ENCODE measurements at places on chromosomes 2 and 18.
A peak's percentile ranks its signal among the peaks of the same experiment; 100 is the strongest.

DNA sequence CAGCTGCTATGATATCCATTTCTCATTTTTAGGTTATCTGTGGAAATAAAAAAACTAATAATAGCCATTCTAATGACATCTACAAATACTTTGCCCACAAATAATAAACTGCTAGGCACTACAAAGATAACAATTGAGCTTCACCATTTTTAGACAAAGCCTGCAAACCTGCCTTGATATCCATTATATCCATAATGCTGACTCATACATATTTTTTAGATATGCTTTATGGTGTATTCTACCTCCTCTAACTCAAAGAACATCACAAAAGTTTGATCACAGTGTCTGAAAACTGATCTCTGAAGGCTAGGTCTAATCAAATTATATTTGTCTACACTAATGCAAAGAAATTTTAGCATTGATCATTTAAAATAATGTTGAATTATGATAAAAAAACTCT, 138.4 kb downstream of the HNMT start:
- no peak for DNase-seq

DNA sequence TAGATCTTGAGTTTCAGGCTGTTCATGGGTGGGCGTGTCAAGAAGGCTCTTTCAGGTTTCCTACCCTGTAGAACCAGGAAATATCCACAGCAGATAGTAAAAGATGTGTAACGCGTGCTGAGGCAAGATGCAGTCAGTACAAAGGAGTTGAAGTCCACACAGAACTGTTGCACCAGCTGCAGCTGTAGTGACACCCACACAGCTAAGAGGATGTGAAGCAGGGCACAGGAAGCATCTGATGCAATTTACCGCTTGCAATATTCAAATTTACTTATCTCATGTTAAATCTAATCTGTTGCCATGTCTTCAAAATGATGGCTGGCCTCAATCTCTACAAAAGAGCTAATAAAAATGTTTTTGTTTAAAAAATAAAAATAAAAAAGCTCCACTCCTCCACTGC, 132.8 kb downstream of the ARHGAP15 start:
- no peak for DNase-seq

GRCh38 chr18:57422313-57422872, 12.8 kb upstream of the ONECUT2 start:
- no peak for DNase-seq

DNA sequence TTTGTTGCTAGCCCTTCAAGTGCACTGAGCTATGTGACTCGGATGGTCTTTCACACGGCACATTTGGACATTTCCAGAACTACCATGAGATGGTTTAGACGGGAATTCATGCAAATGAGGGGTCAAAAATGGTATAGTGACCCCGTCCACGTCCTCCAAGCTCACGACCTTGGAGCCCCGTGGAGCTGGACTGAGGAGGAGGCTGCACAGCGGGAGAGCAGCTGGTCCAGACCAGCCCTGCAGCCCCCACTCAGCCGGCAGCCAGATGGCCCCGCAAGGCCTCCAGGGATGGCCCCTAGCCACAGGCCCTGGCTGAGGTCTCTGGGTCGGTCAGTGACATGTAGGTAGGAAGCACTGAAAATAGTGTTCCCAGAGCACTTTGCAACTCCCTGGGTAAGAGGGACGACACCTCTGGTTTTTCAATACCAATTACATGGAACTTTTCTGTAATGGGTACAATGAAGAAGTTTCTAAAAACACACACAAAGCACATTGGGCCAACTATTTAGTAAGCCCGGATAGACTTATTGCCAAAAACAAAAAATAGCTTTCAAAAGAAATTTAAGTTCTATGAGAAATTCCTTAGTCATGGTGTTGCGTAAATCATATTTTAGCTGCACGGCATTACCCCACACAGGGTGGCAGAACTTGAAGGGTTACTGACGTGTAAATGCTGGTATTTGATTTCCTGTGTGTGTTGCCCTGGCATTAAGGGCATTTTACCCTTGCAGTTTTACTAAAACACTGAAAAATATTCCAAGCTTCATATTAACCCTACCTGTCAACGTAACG, 88.8 kb downstream of the EPAS1 start:
- peak; percentile 92 for DNase-seq

GRCh38 chr2:136344339-136344738, 226.4 kb upstream of the CXCR4 start:
- DNase-seq = no peak

- DNase-seq = no peak
Observed at GRCh38 chr2:188238386-188238785, 53.3 kb upstream of the GULP1 start.

GRCh38 chr2:203682688-203683130, 23.7 kb upstream of the CD28 start:
- peak; percentile 93 for DNase-seq

GRCh38 chr2:1854729-1855547, 110.6 kb upstream of the PXDN start:
- no peak for DNase-seq

DNA sequence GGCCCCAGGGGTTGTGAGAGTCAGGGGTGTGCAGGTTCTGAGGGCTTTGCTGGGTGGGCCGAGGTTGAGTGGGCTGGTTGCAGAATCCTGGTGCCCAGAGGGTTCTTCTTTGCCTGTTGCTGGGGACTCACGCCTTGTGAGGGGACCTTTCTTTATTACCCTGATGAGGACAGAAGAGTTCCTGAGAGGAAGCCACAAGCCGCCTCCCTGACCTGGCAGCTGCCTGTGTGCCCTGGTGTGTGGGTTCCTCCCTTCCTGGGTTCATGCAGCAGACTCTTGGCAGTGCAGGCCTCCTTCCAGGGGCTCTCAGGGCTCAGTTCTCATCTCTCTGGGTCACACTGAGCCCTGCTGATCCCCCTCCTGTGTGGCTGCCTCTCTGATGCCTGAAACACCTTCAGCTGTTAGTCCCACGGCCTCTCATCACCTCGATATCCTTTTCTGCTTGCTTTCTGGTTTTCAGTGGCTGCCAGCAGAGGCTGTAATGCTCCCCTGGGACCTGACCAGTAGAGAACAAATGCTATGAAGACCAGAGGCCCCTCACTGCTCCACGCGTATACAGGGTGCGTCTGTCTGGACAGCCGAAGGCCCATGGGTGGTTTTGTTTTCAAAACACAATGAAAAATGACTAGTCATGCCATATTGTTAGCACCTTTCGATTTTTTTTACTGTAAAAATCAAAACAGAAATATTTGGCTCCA, 191.3 kb downstream of the AGAP1 start:
- no peak for DNase-seq

DNA sequence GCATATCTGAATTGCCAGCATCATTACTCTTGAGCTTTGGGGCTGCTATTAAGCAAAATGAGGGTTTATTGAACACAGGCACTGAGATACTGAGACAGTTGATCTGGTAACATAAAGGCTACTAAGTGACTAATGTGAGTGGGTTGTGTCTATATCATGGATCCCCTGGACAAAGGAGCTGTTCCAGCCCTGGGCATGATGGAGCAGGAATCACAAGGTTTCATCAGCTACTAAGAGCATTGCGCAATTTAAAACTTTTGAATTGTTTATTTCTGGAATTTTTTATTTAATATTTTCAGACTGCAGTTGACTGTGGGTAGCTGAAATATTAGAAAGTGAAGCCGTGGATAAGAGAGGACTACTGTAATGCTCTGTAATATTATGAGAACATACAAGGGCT, 73.5 kb downstream of the MGAT5 start:
- peak; percentile 83 for DNase-seq

GRCh38 chr2:107218208-107218607, 332.2 kb upstream of the ST6GAL2 start:
- no peak for DNase-seq

GRCh38 chr2:212984129-212984528, 167.3 kb downstream of the IKZF2 start:
- no peak for DNase-seq

GRCh38 chr18:56166914-56167313, 471.5 kb downstream of the TXNL1 start:
- DNase-seq = no peak

DNA sequence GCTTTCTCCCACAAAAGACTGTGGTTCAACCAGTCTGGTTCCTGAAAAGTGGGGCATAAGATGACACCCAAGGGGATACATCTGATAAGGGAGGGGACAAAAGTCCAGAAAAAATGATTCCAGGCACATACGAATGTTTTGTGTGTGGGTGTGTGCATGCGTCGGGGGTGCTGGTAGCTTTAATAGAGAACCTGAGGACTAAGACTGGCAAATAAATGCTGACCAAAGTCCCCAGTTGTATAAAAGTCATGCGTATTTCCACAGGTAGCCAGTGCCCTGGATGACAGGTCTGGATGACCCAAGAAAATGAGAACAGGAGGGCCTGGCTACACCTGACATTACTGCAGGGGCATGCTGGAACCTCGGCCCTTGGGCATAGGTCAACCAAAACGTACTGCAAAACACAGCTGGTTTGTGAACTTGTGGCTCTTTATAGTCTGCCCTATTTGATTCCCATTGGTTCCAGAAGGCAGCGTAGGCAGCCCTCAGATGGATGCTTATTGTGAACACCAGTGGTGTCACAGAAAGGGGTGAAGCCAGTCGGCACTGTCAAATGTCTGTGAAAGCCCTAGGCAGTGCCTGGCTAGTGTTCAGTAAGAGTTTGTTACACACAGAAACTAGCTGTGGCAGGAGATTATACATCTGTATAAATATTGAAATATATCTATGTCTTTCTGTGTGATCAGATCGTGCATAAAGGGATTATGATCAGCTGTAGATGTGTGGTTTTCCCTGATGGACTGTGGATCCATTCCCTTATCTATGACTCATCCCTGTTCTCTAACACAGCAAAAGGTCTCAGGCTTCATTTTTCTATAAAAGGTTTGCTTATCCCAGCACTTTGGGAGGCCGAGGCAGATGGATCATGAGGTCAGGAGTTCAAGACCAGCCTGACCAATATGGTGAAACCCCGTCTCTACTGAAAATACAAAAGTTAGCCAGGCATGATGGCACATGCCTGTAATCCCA, 58.3 kb downstream of the INSIG2 start:
- DNase-seq = no peak

DNA sequence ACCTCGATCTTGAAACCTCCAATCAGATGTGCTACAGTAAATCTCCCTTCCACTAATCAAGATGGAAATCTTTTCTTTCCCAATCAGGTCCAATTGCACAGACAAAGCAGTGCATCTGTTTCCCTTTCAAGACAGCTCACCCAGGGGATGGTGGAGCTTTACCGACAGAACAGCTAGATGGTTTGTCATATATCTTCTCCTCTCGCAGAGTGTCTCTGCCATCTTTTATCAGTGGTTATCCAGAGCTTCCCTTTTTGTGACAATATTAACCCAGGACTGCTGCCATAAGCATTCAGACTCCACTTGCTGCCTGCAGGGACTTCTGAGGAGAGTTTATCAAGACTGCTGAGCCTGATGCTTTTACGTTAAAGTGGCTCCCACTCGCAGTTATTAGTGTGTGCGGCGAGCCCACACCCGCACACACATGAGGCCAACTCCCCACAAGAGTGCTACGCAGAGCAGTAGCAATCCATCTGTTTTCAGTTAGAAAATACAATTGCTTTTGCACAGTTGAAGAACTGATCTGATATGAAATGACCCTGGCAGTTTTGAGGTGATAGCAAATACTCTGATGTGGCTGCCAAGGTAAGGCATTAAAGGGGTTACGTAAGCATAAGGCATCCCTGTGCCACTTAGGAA, 398.9 kb downstream of the NCKAP5 start:
- DNase-seq = no peak

GRCh38 chr18:11983592-11983991, 2.3 kb downstream of the IMPA2 start:
- no peak for DNase-seq

DNA sequence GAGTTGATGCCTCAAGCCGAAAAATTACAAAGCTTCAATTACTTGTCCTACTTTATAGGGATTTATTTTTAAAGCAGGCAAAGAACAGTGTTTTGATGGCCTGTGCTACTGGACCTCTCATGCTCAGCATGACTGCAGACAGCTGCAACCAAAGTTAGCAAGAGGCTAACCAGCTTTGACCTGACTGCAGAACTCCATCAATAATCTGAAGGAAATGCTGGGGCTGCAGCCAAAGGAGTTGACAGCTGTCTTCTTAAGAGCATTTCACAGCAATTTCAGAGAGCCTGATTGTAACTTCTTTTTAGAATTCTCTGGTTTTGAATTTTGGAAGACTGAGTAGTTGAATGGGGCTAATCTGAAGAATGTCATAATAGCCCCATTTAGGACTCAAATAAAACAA, 46.5 kb upstream of the SESTD1 start:
- no peak for DNase-seq

DNA sequence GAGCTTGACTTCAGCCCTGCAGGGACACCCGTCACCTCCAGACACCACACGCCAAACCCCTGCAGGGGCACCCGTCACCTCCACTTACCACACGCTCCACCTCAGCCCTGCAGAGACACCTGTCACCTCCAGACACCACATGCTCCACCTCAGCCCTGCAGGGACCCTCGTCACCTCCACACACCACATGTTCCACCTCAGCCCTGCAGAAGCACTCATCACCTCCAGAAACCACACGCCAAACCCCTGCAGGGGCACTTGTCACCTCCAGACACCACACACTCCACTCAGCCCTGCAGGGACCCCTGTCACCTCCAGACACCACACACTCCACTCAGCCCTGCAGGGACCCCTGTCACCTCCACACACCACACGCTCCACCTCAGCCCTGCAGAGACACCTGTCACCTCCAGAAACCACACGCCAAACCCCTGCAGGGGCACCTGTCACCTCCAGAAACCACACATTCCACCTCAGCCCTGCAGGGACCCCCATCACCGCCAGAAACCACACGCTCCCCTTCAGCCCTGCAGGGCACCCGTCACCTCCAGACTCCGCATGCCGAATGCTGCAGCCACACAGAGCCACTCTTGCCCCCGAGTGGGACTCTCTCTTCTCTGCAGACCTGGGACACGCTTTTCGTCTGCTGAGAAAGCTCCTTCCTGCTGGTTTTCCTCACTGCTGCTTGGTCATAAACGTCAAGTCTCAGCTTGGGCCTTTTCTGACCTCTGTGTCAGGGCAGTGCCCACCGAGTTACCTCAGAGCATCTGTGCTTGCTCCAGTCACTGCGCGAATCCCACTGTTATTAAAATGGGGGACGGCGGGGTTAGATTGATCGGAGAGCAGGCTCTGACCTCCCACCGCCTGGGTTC, 77.5 kb upstream of the SALL3 start:
- DNase-seq = no peak

GRCh38 chr2:133755480-133756300, 187.4 kb upstream of the NCKAP5 start:
- DNase-seq = no peak

GRCh38 chr2:119066272-119066804, 92.2 kb downstream of the C1QL2 start:
- DNase-seq = peak; percentile 63

GRCh38 chr18:11398625-11399024, 210.8 kb upstream of the SLC35G4 start:
- DNase-seq = no peak
